ENCODE measurements at places on chromosomes 3 and 15.

DNA sequence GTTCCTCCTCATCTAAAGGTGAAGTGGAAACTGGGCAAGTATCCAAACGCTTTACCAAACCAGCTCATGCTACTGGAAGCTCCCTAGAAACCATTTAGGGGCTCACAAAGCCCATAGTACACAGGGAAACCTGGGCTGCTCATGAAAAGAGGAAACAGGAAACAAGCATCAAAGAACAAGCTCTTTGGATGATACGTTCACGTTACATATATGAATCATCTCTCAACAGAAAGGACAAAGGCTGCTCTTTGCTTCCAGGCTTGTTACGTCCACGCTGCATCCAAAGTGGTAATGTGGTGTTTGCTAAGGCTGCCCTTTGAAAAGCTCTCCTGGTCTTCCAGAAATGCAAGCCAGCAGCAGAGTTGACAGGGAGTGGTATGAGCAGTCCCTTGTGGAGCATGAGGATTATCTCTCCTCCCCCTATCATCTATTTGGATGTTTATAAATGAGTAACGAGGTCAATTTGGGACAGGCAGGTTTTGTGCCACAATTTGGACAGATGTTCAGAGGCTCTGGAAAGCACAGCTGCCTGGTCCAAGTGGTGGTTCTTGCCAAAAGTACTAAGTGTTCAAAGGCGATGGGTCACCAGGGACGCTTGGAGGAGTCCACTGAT lies 98.0 kb upstream of the RORA start:
- DNase-seq, result no peak

GRCh38 chr15:23484870-23485269 lies 37.8 kb upstream of the GOLGA6L2 start:
- no peak for DNase-seq

DNA sequence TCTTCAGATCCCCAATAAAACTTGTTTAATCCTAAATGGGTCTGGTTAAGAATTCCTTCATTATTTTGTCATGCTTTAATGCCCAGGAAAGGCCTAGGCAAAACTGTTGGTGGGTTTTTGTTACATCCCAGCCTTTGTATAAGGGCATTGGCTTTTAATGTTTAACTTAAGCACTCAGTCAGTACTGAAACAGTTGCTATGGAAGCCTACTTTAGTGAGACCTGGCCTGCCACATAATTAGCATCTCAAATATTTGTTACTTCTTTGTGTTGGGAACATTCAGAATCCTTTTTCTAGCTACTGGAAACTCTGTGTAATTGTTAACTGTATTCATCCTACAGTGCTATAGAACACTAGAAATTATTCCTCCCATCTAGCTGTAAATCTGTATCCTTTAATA lies 369.6 kb upstream of the ATP10A start:
- no peak for DNase-seq

DNA sequence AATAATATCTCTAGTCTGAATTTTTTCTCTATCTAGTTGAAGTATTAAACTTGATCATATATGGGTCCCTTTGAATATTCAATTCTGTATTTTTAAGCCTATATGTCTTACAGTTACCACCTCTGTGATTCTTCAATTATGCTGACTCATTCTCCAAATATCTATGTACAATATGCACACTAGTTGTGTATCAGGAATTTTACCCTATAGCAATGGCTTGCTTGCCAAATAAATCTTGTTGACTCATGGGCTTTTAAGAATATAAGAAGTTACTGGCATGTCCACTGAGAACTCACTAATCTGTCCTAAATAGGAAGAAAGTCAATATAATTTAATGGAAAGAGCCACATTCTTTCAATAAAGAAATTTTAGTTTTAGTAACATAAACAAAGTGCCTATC lies 656.3 kb downstream of the RBMS3 start:
- DNase-seq, result no peak

DNA sequence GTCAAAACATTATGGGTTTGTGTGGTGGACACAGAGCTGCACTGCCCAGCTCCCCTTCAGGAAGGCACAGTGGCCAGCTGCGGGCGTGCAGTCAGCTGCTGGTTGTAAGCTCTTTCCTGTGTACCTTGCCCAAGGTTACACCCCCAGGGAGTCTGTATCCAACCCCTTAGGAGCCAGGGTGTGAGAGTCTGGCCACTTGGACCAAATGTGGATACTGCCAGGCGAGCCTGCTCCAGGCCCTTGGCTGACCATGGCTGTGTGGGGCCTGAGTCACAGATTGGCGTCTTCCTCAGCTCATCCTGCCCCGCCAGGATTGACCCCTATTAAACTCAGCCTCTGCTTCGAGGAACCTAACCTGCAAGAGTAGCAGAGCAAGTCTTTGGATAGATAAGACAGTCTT lies 56.9 kb downstream of the ABHD5 start:
- DNase-seq, result no peak

DNA sequence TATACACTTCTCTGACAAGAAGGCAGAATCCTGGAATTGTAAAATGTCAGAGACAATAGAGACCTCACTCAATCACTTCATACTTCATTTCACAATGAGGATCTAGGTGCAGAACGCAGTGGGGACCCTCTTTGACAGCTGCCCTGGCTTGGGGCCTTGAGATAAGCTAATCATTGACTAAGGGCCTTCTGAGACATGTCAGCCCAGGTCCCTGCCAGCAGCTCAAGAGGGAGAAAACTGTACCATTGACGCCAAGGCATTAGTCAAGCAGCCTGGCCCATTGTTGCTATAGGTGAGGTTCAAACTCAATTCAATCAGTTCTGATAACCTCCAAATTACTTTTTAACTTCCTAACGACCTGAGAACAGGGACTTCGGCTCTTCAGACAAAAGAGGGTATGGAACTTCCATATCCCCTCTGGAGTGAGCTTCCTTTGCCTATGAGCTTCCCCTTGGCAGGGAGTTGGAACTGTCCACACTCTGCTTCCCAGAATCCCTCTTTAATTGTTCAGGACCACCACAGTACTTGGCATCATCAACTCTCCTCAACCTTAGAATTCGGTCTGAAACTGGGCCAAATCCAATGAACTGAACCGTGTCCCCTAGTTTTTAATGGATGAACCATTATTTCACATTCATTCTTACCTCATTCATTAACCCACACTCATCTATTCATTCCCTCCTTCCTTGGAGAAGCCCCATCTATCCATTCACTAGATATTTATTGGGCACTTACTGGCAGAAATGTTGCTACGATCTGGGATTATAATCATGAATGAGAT lies 1.5 kb upstream of the CYP8B1 start:
- no peak for DNase-seq

DNA sequence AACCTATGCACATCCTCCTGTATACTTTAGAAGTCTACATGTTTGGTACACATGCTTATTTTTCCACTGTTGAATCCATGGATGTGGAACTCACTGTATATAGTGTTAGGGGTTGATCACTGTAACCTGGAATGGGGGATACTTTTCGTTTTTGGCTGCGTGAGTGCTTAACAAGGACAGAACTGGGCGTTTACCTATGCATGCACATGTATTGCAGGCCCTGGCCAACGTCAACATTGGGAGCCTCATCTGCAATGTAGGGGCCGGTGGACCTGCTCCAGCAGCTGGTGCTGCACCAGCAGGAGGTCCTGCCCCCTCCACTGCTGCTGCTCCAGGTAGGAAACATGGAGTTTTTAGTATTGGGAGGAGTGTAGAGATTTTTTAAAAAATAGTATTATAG lies 2.3 kb downstream of the RPLP1 start:
- no peak for DNase-seq

- no peak for DNase-seq
These were observed 21.5 kb upstream of the MTHFS start for GRCh38 chr15:79918278-79918677.

DNA sequence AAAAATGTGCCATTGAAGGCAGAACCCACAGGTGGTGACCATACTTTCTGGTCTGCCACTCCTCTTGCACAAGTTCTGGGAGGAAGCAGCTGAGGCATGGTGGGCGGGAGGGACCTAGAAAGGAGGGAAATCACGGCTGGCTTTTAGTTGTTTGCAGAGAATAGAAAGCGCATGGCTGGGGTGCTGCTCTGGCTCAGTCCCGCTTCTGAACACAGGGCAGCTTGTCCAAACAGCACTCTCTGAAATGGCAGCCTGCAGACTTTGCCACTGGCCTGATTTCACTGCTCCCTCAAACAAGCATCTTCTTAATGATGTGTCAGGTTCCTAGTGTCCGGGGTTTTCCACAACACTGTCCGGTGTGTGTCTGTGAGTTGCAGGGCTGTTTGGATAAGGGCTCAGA lies 76.7 kb downstream of the AAGAB start:
- DNase-seq, result peak; percentile 44

DNA sequence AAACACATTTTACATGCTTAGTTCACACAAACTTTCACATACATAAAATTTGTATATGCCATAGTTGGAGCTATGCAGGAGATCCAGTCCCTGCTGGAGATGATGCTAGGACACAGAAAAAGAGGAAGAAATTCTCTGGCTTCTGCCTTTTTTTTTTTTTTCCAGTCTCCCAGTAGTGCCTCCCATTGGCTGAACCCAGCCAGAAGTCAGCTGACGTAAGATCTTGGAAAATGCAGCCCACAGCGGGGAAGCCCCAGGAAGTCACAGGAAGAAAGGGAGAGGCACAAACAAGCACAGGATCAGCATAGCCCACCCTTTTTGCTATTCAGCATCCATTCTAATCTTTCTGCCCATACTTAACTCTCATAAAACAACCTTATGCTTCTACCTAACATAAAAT lies 38.5 kb downstream of the SCN11A start:
- no peak for DNase-seq

DNA sequence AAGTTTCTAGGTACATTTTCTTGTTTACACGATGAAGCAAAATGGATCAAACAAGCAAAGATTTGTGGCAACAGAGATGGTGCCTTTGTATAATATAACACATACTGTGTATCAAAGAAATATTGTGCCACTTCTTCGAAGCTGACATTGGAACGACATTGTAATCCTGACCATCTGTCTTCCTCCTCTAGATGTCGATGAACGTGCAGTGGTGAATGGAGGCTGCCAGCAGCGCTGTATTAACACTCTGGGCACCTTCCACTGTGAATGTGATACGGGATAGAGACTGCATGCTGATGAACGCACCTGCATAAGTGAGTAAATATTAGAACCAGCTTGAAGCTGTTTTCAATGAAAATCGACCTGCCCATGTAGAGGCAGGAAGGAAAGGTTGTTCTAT lies 613.3 kb upstream of the GOLIM4 start:
- DNase-seq, result no peak

- no peak for DNase-seq
These were observed 113.2 kb downstream of the DNAJB8 start for GRCh38 chr3:128353361-128353965.

- no peak for DNase-seq
These were observed 57.2 kb upstream of the USP3 start for GRCh38 chr15:63447017-63447676.
